Mammary epithelial cell (primary cell): ENCODE measurements at places on chromosomes 1 and 21. TPM values are rescaled to one million over a fixed set of nuclear protein-coding genes. Genes with fewer than 3 reads are reported as not detected.
A peak's percentile ranks its signal among the peaks of the same experiment; 100 is the strongest.

DNA sequence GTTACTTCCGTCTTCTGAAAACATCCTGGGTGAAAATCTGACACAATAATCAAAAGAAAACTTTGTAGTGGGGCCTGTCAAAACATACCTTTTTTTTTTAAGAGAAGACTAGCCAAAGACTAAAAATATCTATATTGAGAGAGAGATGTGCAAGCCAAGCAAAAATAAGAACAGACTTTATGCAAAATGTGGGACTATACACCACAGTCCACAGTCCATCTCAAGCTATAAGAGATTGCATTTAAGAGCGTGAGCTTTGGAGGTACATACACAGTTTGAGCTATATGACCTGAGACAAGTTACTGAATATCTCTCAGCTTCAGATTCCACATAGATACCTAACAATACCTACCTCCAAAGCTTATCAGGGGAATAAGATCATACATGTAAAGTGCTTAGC, 64.9 kb upstream of the DYNLT5 start:
- DNase-seq: no peak

DNA sequence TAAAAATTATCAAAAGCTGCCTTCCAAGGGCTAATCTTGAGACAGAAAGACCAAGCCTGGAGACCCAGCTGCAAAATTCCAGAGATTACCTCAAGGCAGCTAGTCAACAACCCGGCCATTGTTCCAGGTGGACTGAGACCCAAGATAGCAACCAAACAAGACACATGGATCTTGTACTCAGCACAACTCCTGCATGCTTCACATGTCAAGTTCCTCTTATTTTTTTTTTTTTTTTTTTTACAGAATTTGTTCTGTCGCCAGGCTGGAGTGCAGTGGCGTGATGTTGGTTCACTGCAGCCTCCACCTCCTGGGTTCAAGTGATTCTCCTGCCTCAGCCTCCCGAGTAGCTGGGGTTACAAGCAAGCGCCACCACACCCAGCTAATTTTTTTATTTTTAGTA, 40.1 kb downstream of the CD2 start:
- no peak for DNase-seq

DNA sequence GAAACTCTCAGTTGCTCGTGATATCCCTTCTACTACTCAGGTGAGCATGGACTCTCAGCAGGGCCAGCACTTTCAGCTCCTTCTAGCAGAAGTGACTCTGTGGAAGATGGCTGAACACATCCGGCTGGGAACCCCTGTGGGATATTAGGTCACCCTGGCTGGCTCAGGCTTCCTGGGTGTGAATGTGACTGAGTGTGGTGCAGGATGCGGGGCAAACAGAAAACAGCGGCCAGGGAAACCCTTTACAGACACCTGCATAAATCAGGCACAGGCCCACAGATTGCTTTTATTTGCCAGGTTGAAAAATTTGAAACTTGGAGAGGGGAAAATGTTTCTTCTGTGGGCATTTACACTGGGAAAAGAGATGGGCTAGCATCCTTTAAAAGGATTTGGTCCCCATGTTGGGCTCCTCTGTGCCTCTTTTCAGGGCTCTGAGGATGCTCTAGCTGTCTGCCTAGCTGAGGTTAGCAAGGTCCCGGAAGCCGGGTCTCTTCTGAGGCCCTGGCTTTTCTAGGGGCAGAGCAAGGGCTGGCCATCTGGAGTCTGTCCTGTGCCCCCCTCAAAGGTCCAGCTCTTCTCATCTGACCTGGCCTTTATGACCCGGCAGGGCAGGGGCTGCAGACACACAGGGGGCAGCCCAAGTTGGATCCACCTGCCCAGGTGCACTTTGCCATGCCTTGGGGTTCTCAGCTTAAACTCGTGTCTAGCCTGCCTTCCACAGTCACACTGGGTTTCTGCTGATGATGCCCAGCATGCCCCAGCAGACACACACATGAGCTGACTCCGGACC, 243.0 kb downstream of the SIPA1L2 start:
- DNase-seq: no peak

DNA sequence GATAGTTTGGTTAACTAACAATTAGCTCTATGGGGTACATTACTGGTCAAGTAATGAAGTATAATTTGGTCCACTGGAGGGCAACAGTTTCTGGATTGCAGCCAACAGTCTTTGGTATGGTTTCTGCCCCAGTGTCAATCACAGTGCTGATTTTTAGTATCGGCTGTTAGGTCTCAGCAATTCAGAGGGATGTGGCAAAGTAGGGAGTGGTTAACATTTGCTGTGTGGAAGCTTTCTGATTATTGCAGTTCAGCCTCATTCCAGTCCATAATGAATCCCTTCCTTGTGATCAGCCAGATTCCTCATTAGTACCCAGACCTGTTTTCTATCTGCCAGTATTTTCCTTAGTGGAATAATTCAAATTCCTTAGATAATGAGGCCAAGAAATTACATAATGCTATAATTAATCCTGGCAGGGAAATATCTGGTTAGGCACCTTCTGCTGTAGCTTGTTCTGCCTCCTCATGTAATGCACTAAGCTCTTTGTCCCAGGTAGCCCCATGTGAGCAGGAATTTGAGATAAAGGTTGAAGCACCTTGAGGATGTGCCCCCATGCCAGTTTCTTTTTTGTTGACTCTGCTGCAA, 14.0 kb downstream of the F3 start:
- DNase-seq: peak; percentile 89

The PEAR1 gene
- 0.83 TPM for total RNA-seq

The TDRD5 gene
- not detected for total RNA-seq
